Stimulated activated CD8-positive, alpha-beta memory T cell treated with anti-CD3 and anti-CD28 coated beads, Interleukin-7, amount 100 ng/mL, for 1 hour (primary cell): ENCODE measurements at places on chromosomes 16 and 17.

- DNase-seq = no peak
Observed at GRCh38 chr17:10927712-10928111, 89.8 kb upstream of the PIRT start.

- no peak for DNase-seq
Observed at GRCh38 chr17:34974794-34975785, 5.2 kb upstream of the LIG3 start.

DNA sequence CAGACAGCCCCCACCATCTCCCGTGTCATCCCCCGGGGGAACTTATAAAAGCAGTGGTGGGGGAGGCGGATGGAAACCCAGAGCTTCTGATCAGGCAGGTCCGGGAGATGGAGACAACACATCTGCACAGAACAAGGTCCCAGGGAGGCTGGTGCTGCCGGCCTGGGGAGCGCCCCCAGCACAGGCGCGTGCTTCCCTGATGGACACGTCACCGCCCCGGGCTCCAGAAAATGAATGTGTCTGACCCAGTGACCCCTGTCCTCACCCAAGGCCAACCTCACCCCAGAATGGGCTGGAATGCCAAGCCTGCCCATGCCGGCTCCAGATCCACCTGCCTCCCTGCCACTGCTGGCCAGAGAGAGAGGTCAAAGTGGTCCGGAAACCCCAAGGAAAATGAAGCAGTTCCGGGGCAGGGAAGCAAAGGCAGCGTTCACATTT, 12.5 kb downstream of the SLC7A5 start:
- DNase-seq = no peak

DNA sequence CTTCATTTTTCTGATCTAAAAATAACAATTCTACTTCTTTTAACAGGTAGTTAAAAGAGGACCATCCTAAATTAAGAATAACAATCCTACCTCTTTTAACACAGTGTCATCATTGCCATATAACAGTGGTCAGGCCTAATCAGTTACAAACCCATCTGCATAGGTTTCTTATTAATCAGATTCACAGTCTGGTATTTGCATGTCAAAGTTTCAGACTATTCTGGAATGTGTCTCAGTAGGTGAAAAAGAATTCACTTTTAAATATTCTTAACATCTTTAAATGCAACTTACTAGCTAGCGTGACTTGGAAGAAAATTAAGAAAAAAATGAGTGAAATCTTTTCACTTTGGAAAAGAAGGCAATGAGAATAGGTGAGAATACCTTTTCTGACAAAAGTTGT, 6.8 kb upstream of the KRT12 start:
- DNase-seq = no peak

DNA sequence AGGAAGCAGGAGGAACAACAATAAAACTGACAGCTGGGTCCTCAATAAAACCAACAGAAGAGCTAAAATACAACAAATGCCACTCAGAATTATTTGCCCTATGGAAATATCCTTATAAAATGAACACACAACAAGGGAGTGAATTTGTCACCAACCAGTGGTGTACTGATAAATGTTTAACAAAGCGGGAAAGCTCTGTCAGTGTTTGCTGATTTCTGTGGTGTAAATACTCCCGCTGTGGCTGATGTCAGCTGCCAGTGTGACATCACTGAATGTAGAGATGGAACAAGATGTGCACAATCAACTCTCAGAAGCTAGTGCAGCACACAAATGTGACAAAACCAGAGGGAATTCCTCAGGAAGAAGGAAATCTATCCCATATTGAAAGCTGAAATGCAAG, 51.9 kb downstream of the CDYL2 start:
- DNase-seq = no peak

- no peak for DNase-seq
Observed at GRCh38 chr16:82628088-82628423, 1.3 kb downstream of the CDH13 start.

GRCh38 chr16:80703131-80704071, 101.0 kb downstream of the CDYL2 start:
- DNase-seq = no peak

DNA sequence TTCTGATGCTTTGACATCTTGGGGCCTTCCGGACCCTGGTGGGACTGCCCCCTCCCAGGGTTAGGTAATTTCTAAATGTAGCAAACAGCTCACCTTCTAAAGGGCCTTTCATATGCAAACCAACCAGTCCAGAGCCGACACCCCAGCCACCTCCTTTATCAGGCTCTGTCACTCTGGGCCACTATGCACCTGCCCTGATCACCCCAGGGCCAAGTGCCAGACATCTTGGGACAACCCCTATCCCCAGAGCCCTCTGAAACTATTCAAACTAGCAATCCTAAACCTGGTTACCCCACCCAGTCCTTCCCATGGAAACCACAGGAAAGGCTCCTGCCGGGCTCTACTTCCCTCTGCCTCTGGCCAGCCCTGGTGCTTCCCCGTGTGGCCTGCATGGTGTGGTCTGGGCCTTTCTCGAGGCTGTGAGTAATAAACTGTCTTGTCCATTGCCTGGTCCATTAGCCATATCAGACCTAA, 91.2 kb upstream of the TNRC6C start:
- DNase-seq = no peak
